Left ventricle myocardium superior (tissue), 1 donor: ENCODE measurements at places on chromosomes 16 and 17.

DNA sequence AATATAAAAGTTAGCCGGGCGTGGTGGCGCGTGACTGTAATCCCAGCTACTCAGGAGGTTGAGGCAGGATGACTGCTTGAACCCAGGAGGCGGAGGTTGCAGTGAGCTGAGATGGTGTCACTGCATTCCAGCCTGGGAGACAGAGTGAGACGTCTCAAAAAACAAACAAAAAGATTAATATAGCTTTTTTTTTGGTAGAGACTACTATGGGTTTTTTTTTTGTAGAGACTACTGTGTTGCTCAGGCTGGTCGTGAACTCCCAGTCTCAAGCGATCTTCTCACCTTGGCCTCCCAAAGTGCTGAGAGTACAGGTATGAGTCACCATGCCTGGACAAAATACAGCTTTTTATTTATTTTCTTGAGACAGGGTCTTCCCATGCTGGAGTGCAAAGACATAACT is 20.2 kb downstream of the ZNRF1 start:
- DNase-seq = no peak

- DNase-seq = no peak
These were observed 22.5 kb downstream of the OR1D5 start for GRCh38 chr17:3040882-3041281.

GRCh38 chr16:5668553-5668952 is 571.0 kb upstream of the EEF2KMT start:
- DNase-seq = no peak

- DNase-seq = no peak
These were observed 1.2 kb downstream of the PCGF2 start for GRCh38 chr17:38746849-38747462.

- DNase-seq = no peak
These were observed 6.6 kb downstream of the NARF start for GRCh38 chr17:82465023-82465603.

DNA sequence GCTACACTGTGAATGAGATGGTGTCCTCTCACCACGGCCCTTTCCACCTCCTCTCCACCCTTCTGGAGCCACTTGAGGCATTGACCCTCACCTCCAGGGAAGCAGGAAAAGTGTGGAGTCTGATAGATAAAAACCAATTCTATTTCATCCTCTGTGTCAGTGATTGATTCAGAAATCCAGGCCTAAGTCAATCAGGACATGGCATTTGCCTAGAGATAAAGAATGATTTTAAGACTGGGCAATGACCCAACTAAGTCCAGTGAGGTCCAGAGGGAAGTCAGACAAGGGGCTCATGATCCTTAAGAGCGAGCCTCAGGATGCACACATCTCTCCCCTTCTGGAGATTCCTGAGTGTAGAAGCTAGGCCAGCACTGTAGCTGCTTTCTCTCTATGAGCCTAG is 41.1 kb upstream of the TNRC6A start:
- no peak for DNase-seq

GRCh38 chr17:64765191-64765889 is 103.2 kb upstream of the SMURF2 start:
- no peak for DNase-seq

DNA sequence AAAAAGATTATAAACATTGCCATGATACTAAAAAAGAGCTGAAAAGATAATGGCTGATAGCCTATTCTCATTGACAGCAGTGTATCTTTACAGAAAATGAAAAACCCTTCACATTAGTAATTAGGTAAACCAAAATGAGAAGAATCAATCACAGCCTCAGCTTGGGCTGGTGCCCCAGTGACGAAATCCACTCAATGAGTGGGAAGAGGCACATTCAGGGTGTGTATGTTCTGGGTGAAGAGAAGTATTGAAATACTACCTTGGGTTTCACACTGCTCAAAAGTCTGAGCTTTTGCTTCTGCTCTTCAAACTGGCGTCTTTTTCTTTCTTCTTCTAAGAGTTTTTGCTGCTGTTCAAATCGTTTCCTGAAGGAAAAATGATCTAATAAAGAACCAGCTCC is 24.2 kb downstream of the SYNRG start:
- DNase-seq = no peak

- no peak for DNase-seq
These were observed 20.6 kb upstream of the B4GALNT2 start for GRCh38 chr17:49111934-49112333.

DNA sequence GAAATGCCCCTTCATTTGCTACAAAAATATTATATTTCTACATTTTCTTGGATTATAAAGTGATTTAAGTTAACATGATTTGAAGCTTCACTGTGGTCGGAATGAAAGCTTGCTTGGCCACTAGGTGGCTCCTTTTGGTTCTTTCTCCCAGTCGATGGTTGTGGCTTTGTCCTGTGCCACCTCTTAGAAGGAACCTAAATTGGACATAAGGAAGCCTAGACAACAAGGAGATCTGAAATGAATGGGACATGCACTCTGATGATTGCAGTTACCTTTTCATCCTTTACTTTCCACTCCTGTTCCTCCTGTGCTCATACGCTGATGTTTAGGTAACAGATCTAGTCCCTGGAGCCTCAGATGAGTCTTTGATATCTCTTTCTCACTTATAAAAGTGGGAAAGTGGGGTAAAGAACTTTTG is 39.2 kb downstream of the FTO start:
- DNase-seq = no peak
